T1000 (cell line): ENCODE measurements at places on chromosomes 1 and 21.
A peak's percentile ranks its signal among the peaks of the same experiment; 100 is the strongest.

- DNase-seq: no peak
Observed at GRCh38 chr1:179030130-179030529, 4.4 kb downstream of the FAM20B start.

DNA sequence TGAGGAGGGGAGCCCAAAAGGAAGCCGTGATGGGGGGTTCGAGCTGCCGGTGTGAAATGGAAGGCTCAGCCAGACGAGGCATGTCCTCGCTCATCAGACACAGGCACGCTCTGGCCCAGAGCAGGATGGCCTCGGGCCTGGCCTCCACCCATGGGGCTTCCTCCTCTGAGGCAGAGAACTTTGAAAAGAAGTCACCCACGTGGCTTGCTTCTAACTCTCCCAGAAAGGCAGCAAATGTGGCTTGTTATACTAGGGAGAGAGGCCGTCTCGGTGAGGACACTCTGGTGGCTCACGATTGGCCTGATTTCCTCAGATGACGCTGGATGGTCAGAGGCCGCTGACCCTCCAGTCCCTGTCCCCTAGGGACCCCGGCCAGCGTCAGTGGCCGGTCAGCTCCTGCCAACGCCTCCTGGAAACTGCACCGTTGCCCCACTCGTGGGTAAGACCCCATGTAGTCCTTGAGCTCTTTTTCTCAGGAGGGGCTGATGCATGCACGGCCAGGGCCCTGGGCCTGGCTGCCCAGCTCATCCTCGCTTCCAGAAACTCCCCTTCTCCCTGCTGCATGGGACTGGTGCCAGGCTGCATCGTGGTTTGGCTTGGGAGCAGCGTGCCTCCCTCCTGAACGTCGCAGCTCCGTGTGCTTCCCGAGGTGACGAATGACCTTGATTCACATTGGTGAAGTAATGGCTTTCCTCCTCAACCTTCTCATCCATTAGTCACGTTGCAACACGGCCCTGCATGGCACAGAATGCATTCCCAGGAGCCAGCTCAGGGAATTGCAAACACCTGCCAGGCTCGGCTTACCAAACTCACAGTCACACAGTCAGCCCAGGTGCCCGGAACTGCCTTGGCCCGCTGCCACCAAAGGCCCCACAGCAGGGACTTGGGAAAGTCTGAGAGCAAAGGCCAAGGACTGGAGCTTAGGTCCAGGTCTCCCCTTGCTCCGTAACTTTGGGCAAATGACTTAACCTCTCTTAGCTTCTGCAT, 58.8 kb downstream of the TOMM20 start:
- peak; percentile 78 for DNase-seq

DNA sequence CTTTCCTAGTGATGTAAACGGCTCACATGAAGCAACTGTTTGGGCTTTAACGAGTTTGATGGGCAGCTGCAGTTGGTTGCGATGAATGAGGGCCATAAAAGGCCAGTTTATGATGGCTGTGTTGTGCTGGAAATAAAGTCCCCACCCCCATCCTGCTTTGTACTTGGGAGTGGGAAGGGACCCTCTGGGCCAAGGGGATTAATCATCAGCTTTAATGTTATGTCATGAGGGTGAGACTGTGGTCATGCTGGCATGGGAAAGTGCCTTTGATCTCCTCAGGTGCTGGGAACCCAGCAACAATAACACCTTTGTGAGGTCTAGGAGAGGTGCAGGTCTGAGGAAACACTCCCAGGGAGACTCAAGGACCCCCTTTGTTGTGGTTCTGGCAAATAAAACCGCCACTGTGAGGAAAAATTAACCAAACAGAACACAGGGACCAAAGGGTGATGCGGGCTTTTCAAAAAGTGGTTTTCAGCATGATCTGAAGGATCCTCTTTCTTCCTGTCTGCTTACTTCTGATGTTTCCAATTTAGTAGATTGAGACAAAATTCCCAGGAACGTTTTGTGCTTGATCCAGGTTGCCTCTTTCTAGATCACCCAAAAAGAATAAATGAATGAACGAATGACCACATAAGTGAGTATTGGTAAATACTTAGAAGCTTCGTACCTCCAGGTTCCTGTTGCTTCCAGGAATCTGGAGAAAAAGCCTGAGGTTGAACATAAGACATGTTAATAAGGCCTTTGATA, 257.8 kb upstream of the HOOK1 start:
- no peak for DNase-seq

DNA sequence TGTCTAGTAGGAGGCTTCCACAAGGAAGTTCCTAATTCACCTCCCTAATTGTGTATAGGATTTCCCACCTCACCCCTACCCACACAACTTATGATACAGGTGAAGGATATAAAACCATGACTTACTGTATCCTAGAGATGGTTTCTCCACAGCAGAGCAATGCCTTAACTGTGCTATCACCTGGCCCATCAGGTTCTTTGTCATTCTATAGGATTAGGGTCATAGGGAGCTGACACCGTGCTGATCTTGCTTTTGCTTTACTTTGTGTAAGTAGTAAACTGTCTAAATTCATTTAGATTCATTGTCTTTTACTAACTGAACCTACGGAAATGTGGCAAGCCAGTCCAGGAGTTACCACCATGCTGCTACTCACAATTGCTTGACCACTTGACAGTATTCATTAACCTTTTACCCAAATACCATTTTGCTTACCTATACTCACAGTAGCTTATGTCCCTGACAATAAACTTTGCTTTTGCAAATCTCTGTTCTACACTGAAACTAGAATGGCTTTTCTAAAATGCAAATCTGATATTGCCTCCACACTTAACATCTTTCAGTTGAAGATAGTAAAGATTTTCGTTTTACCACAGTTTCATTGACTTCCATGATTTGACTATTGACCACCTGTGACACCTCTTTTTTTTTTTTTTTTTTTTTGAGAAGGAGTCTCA, 147.6 kb downstream of the IFI44 start:
- no peak for DNase-seq

DNA sequence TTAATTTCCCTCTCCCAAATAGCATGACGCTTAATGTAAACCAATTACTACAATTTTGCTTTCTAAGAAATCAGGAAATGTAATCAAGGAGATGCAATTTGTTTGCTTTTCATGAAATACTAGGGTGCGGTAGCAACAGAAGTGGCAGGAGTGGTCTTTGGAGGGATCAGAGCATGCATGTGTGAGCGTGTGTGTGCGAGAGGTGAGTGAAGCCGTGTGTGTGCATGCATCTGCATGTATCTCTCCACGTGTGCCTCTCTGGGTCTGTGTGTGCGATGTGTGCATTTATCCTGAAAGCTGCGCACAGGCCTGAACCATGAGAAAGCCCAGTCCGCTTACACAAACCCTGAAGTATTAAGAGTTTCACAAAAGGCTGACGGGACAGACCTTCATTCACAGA, 249.8 kb upstream of the C1orf174 start:
- DNase-seq: no peak

DNA sequence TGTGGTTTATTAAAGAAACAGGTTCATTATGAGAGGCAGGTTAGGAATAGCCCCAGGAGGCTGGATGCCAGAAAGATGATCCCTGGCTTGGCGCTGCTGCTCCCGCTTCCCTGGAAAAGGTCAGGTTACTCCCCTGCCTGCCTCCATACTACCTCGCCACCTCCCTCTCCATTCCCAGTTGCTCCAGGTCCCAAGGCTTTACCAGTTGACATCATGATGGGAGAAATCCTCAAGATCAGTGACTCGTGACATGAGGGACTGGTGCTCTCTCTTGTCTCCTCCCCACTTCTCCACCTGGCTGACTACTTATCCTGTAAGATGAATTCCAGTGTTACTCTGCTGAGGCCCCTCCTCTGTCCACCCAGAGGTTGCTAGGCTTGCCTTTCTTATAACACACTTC, 19.7 kb downstream of the VASH2 start:
- no peak for DNase-seq
